ENCODE measurements at places on chromosomes 13 and 19.

DNA sequence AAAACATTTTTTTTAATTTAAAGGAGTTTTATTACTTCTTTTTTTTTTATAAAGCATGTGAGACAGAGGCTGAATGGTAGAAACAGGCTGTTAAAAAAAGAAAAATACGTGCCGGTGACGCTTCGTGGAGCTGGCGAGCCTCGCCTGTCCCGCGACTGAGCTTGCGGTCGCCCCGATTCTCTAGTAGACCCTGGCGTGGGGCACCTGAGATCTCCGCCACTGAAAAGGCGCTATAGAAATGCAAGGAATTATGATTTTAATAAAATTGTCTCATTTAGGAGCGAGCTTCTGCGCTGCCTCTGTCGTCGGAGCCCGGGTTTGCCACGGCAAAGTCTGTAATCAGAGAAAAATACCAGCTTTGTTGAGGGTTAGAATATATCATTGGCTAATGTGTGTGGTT is 18.4 kb downstream of the NFIX start:
- DNase-seq: no peak

- no peak for DNase-seq
Observed at GRCh38 chr13:48866249-48866648, 109.5 kb upstream of the FNDC3A start.

- no peak for DNase-seq
Observed at GRCh38 chr13:73590795-73591194, 532.0 kb downstream of the KLF5 start.

DNA sequence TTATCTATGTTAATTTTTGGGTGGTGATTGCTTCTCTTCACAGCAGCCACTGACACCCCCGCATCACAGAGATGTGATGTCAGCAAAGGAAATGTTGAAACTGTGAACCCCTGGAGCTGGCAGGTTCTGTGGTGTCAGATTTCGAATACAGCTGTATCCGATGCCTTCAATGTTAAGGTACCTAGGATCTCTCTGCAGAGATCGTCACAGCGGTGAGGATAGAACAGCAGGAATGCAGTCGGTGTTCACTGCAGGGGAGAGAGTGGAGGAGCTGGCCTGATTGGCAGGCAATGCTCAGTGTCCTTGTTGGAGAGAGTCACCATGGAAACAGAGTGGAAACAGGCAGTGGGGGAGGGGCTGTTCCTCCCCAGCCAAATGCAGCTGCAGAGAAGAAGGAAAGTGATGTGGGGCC is 79.5 kb upstream of the ZNF835 start:
- DNase-seq: no peak

DNA sequence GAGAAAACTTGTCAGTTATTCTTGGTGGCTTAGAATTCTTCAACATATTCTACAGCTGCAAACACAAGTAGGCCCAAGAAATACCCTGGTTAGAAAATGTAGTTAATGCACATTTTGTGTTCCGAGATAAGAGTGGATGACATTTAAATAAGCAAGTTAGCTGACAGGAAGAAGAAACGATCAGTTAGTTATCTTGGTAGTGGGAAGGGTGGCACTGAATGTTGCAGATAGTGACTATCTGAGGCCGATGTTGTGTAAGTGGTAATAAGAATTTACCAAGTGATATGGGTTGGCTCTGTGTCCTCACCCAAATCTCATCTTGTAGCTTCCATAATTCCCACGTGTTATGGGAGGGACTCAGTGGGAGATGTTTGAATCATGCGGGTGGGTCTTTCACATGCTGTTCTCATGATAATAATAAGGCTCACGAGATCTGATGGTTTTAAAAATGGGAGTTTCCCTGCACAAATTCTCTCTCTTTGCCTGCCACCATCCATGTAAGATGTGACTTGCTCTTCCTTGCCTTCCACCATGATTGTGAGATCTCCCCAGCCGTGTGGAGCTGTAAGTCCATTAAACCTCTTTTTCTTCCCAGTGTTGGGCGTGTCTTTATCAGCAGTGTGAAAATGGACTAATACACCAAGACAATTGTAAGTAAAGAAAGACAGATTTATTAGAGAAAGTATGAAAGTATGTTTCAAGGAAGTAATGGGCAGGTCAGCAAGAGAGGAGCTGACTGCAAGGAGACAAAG is 10.9 kb upstream of the AKAP11 start:
- DNase-seq: no peak

DNA sequence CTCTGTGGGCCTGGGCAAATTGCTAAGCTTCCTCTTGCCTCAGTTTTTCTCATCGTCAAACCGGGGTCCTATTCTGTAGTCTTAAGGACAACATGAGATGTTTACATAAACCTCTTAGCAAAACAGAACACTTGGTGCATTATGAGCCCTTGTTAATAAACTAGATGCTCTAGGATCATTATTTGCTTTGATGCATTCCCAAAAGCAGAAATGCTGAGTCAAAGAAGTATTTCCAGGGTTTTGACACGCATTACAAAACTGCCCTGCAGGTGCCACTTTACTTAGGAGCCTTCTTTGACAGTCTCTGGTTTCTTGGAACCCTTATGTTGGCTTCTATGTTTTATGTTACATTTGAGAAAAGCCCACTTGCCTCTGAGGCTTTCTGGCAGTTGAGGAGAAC is 12.1 kb downstream of the AKAP11 start:
- no peak for DNase-seq

GRCh38 chr19:6126335-6126974 is 9.0 kb upstream of the ACSBG2 start:
- DNase-seq: no peak

DNA sequence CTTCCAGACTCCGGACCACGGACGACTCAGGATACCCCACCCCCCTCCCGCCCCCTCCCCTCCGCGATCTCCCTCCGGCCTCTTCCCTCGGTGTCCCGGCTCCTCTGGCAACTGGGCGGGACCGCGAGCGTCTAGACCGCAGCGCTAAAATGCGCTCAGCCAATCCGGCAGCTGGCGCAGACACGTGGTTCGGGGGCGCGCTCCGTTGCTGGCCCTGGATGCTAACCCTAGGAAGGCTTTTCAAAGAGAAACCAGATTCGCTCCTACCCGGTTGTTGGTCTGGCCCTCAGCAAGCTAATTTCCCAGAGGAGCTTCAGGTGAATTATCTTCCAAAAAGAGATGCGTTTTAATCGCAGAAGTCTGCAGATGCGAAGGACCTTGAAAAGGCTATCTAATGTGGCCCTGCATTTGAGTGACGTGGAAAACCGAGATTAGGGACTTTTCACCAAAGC is at the start of gene DZIP1:
TSS of gene DZIP1 (minus strand) at position 106 of the 452 bp plus-strand sequence. CDS start 2,677 bp downstream, outside the sequence.
- peak; percentile 65 for DNase-seq

GRCh38 chr13:45909673-45910072 is 58.1 kb upstream of the SIAH3 start:
- DNase-seq: no peak

- DNase-seq: no peak
Observed at GRCh38 chr19:3944018-3944721, 11.3 kb downstream of the NMRK2 start.

GRCh38 chr13:111281751-111282311 is 38.6 kb upstream of the TEX29 start:
- no peak for DNase-seq

GRCh38 chr19:5900976-5901375 is 2.6 kb downstream of the NDUFA11 start:
- no peak for DNase-seq

DNA sequence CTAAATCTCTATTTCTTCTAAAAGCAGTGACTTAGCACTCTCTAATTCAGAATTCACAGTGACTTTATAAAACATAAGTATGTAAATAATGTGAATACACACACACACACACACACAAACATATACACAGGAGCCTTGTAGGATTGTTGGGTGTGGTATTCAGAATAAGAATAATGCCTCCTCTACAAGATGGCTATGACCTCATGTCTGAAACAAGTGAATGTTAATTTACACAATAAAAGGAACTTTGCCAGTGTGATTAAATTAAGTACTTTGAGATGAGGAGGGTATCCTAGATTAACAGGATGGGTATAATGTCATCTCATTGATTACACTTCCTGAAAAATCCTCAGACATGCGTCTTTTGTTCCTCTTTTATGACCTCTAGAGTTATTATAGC is 234.6 kb downstream of the SLITRK6 start:
- no peak for DNase-seq

- no peak for DNase-seq
Observed at GRCh38 chr13:85405316-85405897, 393.8 kb downstream of the SLITRK6 start.

DNA sequence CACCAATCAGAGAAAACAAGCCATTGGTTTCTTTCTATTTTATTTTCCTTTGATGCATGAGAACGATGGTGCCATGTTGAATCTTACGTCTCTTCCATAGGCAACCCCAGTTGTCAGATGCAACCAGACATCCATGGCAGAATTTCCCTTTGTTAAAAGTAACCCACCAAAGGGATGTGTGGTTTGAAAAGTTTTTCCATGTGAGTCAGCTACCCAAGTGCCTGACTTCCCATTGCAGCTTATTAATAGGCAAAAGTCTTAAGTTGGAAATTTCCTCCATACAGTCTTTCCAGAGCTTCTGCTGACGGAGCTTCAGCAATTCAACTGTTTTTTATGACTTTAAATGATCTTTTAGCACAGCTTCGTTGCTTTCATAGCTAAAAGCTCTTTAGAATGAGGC is 73.8 kb upstream of the FAM216B start:
- DNase-seq: no peak

DNA sequence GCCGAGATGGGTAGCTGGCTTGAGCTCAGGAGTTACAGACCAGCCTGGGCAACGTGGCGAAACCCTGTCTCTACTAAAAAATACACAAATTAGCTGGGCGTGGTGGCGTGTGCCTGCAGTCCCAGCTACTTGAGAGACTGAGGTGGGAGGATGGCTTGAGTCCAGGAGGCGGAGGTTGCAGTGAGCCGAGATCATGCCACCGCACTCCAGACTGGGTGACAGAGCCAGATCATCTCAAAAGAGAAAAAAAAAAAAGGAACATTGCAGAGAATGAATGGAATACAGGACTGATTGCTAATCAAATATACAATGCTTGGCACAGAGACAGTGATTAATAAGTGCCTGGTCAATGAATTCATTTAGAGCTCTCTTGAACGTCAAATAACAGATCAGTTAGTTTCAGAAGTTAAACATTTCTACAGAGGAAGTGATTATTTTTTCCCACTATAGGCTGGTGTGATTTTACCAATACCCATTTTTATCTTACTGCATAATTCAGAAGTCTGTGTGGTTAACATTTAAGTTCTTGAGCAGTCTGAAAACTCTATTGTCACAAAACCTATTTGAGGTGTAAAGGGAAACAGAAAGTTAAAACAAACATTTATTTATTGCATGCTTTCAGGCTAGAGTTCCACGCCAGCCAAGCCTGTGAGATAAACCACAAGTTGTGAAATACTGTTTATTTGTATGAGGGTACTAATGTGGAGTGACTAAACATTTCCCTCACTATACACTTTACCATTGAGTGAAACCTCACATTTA is 7.7 kb upstream of the TBC1D4 start:
- peak; percentile 27 for DNase-seq

DNA sequence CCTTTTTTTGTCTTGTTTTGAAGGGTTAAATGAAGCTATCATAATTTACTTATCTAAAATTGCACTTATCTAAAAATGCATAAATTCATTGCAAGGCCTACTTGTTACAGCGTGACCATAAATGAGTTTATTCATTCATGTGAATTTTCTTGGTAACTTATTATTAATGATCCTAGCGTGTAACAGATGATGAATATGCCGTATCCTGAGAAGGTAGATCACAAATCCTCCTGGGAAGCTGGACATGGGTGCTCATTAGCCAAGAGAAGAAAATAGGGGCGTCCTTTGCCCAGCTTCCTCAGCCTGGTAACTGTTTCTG is 21.3 kb downstream of the TNFSF11 start:
- DNase-seq: no peak

- no peak for DNase-seq
Observed at GRCh38 chr13:35471706-35472322, 4.7 kb downstream of the MAB21L1 start.

- DNase-seq: no peak
Observed at GRCh38 chr19:6219147-6219525, 60.6 kb downstream of the MLLT1 start.

DNA sequence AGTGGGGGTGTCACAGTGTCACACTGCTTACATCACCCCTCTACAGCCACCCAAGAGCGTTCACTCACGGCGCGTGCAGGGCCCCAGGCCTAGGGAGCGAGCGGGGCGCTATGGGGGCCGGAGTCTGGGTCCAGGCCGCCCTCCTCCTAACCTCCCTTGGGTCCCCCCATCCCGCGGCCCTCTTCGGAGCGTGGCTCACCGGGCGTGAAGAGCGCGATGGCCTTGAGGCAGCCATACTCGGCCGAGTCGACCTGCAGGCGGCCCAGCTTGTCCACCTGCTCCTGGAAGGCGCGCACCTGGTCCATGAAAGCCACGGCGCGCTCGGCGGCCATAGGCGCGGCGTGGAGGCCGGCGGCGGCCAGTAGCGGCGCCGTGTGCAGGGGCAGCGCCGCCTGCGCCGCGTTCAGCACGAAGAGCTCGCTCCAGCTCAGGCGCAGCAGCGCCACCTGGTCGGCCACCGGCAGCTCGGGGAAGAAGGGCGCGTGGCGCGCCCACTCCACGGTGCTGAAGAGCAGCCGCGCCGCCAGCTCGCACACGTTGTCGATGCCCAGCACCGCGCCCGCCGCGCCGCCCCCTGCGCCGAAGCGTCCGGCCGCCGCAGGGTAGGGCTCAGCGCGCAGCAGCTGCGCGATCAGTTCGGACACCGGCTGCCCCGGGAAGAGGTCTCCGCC is 9.4 kb downstream of the OCEL1 start:
- DNase-seq: peak; percentile 80

- DNase-seq: no peak
Observed at GRCh38 chr13:26348966-26349365, 95.0 kb downstream of the CDK8 start.

DNA sequence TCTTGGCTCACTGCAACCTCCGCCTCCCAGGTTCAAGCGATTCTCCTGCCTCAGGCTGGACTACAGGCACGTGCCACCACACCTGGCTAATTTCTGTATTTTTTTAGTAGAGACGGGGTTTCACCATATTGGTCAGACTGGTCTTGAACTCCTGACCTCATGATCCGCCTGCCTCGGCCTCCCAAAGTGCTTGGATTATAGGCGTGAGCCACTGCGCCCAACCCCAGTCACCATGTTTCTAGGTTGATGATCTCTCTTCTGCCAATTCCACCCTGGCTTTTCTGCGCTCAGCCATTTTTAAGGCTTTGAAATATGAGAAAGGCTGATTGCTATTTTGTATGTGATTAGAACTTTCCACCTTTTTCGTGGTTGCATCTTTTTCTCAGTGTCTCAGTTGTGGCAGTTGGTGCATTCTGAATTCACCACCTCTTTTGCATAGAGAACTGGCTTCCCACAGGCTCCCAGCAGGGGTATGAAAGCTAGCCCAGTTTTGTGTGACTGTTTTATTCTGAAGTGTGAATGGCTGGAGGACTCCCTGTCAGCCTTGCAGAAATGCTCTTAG is 15.5 kb downstream of the CEACAM1 start:
- DNase-seq: no peak

DNA sequence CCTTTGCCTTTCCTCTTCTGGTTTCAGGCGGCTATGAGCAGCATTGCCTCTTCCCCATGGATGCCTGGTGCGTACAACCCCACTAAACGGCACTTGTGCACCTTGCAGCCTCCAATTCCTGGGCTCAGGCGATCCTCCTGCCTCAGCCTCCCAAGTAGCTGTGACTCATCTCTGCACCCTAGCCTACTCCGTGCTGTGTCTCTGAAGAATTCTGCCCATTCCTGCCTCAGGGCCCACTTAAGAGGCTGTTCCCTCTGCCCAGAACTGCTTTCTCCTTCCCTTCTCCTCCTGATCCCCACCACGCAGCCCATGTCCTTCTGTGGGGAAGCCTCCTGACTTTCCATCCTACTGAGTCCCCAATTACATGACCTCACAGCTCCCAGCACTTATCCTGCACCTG is 142.2 kb upstream of the ZNF507 start:
- no peak for DNase-seq

All from transverse colon (tissue), 4 donors.